ENCODE measurements at places on chromosomes 13 and 19. TPM values are rescaled to one million over a fixed set of nuclear protein-coding genes. Genes with fewer than 3 reads are reported as not detected.

DNA sequence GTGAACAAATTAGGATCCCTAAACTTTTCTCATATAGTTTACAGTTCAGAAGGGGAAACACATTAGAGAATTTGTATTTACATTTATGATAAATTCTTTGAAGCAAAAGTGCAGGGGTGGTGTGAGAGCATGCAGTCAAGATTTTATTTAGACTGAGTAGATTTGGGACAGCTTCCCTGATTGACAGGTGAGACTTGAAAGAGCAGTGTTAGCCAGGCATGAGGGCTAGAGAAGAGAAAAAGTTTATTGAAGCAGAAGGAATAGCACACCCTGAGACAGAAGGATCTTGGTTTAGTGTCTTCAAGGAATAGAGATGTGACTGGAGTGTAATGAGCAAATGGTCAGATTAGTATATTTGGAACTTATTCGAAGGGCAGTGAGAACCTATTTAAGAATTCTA, 50.5 kb downstream of the PDS5B start:
- no peak for DNase-seq

- no peak for DNase-seq
These were observed 23.0 kb upstream of the MTRF1 start for GRCh38 chr13:41286370-41286769.

GRCh38 chr19:51746731-51747130, 4.9 kb downstream of the FPR1 start:
- DNase-seq, result no peak

DNA sequence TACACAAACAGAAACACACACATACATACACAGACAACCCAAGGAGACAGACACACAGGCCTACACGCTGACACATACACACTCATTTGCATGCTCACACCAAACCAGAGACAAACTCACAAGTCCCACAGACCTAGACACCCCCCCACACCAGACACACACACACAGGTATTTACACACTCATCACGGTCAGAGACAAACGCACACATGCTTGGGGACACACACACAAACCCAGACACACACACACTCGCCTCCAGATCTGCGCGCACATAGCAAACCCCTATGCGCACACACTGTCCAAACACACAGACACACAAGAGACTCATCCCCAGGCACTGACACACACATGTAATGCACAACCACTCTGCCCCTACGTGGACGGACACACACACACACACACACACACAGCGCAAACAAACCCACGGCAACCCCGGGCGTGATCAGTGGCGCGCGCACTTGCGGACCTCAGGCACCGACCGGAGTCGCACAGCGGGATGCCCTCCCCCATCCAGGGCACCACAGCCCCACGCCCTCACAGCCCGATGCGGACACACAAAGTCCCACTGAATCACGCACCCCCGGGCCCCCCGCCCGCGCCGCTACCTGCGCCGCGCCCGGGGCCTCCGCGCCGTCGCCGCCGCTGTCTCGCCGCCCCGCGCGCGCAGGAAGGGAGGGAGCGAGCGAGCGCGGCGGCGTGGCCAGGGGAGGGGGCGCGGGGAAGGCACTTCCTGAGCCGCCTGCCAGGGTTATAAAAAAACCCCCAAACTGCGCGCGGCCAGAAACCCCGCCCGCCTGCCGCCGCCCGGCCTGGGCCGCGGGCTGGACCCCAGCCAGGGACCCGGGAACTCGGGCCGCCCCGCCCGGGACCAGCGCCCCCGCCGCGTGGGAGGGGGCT, at the start of gene ADAMTS10:
Gene ADAMTS10 (minus strand): TSS at position 675 of the 895 bp plus-strand sequence. CDS start 5,005 bp downstream, outside the sequence.
- DNase-seq, result peak; percentile 50

- DNase-seq, result peak; percentile 80
These were observed 21.7 kb downstream of the CEACAM21 start for GRCh38 chr19:41597600-41598041.

DNA sequence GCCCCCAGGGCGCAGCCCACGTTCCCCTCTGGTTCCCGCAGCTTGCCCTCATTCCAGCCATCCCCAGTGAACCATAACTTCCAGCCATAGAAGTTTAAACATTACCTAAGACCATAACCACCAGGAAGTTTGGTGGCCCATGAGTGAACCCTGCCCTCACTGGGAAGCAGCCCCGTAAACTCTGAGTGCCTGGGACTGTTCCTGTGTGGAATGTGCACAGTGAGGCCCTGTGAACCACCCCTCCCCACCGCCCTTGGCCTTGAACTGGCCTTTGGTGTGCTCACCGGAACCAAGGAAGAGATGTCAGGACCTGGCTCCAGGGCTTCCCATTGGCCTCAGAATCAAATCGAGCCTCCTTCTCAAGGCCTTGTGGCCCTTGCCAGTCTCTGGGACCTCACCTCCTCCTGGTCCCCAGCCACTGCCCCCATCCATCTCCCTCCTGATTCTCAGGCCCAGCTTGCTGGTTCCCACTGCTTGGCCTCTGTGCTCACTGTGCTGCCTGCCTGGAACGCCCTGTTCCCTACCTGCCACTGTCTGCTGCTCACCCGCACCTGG, 46.5 kb downstream of the DNM2 start:
- no peak for DNase-seq

The ARHGAP33 gene
- 39.3 TPM for total RNA-seq

The CGB1 gene
- not detected for total RNA-seq

The LRG1 gene
- 0.92 TPM for total RNA-seq
